Right cardiac atrium (tissue), 5 donors: ENCODE measurements at places on chromosomes 13 and 19.

DNA sequence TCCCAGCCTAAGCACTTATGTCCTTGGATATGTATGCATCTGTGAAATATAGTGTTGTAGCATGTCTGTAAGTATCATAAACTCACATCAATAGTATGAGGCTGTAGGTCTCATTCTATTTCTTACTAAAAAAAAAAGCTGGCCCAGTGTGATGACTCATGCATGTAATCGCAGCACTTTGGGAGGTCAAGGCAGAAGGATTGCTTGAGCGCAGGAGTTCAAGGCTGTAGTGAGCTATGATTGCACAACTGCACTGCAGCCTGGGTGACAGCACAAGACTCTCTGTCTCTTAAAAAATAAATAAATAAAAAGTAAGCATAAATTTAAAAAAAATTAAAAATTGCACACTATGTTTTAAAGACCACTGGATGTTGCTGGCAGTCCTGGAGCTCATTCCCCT, 79.1 kb upstream of the SPATA13 start:
- DNase-seq: no peak

DNA sequence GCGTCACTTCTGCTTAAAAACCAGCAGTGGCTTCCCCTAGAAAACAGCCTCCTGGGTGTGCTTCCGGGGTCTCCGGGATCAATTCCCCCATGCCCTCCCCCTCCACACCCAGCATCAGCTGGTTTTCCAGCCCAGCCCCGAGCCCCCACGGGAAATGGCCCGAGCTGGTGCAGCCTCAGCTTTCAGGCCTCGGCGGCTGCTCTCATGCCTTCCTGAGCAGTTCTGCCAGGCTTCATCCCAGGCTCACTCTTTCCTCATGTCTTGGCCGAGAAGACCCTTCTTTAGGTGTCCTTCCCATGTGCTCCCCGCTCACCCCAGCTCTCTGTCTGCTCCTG, 103.1 kb upstream of the RNF113B start:
- DNase-seq: peak; percentile 63

- no peak for DNase-seq
Measured at GRCh38 chr19:48646722-48647216, 782 bp upstream of the CA11 start.

- no peak for DNase-seq
Measured at GRCh38 chr19:16576690-16577530, 4.7 kb upstream of the SLC35E1 start.

DNA sequence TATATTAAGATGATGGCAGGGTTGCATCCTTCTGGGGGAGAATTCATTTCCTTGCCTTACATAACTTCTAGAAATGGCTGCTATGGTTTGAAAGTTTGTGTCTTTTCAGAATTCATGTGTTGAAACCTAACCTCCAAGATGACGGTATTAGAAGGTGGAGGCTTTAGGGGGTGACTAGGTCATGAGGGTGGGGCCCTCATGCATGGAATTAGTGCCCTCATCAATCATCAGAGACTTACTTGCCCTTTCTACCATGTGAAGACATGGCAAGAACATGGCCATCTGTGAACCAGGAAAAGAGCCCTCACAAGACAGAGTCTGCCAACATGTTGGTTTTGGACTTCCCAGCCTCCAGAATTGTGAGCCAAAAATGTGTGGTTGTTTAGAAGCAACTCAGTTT, 14.8 kb upstream of the FCER2 start:
- DNase-seq: no peak

DNA sequence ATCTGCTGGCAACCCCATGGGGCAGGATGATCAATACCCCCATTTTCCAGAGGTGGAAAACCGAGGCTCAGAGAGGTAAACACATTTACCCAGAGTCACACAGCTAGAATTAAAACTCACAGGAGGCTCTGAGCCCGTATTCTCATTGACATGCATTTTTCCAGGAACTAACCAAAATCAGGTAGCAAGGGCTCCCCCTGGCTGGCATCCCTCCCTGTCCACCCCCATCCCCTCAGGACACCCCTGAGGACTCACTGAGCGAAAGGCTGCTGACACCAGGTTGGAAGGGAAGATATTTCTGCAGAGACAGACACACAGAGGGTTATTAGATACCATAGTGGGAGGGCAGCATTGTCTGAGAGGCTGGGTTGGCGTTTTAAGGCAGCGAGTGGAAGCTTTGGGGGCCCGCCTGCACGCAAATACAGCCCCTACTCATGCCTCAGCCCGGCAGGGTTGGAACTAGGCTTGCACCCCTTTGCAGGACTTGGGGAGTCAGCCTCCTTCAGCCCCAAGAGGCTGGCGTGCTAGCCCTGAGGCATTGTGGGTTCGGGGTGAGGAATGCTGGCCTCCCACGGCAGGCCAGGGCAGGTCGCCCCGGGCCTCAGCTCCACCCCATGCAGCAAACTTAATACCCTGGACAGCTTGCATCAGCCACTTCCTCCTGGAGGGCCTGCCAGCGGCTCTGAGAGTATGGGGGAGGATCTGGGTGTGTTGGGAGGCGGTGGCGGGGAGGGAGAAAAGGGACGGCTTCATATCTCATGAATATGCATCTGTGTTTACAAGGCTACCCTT, 3.9 kb downstream of the SLC1A5 start:
- DNase-seq: peak; percentile 80

GRCh38 chr13:35979361-35979951, 151.7 kb downstream of the DCLK1 start:
- peak; percentile 57 for DNase-seq

DNA sequence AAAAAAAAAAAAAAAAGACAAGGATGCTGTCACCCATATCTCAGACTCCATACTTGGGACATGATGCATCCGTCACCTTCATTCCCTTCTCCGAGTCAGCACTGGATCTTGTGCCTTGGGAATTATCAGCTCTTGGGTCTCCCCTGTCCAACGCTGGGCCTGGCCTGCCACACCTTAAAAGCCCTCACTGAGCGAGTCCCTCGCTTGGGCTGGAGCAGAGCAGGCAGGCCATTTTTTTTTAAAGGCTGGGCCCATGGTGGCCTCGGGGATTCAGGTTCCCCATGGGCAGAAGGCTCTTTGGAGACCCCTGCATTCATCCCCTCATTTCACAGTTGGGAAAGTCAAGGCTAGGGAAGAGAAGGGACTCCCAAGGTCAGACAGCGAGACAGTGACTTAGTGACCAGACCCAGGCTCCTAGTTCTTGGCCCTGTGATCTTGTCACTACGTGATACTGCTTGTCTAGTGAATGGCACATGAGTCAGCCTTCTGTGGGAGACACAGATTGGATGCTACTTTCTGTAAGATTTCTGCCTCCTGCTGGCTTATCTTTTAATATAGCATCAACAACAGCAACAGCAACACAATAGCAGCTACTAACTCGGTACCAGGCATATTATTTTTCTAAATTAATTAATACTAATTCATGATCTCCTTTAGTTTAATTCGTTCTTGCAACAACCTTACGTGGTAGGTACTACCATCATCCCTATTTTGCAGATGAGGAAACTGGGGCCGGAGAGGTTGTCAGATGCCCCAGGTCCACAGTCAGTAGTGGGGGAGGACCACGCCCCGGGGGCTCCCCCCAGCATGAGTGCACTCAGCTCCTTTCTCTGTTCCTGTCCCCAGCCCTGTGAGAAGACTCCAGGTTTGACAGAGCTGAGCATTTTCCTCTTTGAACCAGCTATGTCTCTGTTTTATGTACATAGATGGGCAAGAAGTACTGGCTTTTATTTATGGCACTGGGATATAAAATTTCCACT, 27.4 kb upstream of the ZNF536 start:
- no peak for DNase-seq

DNA sequence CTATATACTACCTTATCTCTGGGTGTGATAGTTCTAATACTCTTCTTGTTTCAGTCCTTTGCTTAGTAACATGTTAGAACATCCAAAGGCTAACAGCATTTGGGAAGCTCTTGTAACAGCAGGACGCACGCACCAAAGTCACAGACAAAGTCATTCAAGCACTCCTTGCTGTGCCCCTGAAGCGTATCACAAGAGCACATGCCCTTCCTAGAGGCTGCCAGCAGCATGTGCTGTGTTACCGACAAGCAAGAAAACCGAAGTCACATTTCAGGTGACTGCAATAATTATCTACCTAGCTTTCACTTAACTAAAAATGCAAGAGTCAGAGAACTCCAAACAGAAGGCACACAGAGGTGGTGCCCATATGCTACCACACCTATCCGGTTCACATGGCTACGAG, 194.1 kb downstream of the KLF12 start:
- peak; percentile 55 for DNase-seq

DNA sequence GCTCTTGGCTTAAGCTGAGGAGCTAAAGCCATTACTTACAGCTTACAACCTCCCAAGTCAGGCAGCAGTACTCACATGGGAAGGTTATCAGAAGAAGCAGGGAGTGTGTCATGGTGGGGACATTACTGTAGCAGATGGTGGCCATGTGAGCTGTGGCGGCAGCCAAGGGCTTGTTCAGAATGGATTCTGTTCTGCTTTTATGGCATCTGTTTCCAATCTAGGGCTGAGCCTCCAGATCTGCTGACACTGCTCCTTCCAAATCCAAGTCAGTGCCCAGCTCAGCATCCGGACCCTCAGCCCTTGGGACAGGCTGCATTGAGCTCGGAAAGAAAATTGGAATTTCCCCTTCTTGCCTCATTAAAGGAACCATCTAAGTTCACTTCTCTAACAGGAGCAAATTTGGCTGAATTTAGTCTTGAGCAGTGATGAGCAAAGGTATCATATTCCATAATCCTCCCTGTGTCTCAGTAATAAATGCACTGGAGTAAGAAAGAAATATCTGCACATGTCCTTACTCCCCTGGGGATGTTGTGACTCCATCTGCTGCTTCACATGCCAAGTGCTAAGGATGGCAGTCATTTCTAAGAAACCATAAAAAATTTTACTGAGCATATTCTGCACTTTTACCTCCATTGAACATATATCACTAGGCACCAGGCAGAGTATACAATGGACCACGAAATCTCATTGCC, 73.9 kb downstream of the KCTD12 start:
- DNase-seq: peak; percentile 87

- no peak for DNase-seq
Measured at GRCh38 chr13:83232626-83233025, 649.6 kb downstream of the SLITRK1 start.

DNA sequence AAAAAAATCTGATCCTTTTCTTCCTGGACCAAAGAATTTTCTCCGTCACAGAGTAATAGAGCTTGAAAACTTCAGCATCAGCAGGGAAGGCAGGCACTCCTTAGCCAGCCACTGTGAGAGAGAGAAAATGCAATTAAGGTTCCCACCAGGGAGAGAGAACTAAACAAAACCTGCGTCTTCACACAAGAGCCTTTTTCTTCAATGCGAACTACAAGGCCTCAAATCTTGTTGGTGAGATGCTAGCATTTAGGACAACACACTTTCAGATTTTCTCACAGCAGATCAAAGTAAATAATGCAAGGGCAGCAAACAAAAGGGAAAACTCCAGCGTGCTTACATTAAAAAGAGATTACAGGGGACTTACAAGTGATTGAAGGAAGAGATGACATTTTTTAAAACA, 80.1 kb downstream of the DACH1 start:
- no peak for DNase-seq

DNA sequence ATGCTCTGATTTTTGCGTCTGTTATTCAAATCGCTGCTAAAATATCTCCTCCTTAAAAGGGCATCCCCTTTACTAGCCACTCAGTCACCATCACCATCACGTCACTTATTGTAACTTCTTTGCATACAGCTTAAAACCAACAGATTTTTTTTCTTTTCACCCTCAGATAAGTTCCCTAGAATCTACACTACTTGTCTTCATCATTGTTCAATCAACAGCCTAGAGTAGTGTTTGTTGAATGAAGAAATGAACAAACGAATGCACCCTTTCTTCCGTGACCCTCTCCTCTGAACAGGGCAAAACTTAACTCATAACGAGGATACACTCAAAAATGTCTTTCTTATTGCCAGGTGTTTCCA, 1.1 kb upstream of the AKAP11 start:
- DNase-seq: no peak

- no peak for DNase-seq
Measured at GRCh38 chr13:46556418-46556779, 3.4 kb downstream of the LRCH1 start.

- DNase-seq: no peak
Measured at GRCh38 chr19:13764821-13765394, 586 bp downstream of the MRI1 start.

GRCh38 chr19:1672038-1672768, 19.8 kb upstream of the TCF3 start:
- peak; percentile 72 for DNase-seq

- no peak for DNase-seq
Measured at GRCh38 chr19:10395003-10395402, 8.3 kb downstream of the CDC37 start.

GRCh38 chr19:23784274-23784673, 25.6 kb upstream of the ZNF681 start:
- DNase-seq: no peak

- DNase-seq: no peak
Measured at GRCh38 chr13:103525530-103525929, 459.3 kb upstream of the SLC10A2 start.

DNA sequence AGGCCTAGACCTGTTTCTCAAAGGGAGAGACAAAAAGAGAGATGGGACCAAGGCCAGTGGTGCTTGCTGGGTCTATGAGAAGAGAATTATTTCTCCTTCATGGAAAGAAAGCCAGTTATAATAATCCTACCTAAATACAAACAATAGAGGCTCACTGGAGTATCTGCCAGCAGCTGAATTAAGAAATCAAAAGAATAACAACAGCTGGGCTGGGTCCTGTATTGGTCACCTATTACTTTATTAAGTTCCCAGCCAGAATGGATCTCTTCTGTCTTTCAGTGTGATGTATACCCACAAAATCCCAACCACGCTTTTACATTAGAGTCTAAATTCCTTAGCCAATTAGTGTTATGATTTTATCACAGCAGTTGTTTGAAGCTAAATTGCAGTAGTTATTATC, 297.8 kb upstream of the DACH1 start:
- no peak for DNase-seq

GRCh38 chr19:55333870-55334269, 5.8 kb upstream of the KMT5C start:
- DNase-seq: no peak

GRCh38 chr19:37950471-37951175, 43.6 kb downstream of the SIPA1L3 start:
- DNase-seq: no peak

- no peak for DNase-seq
Measured at GRCh38 chr19:39160889-39161672, 35.5 kb downstream of the PAK4 start.
